ENCODE measurements at places on chromosomes 3 and 15. TPM values are rescaled to one million over a fixed set of nuclear protein-coding genes. Genes with fewer than 3 reads are reported as not detected.

Gene MGLL
- polyA plus RNA-seq, result 2.2 TPM

Gene CTXN2
- 0.02 TPM for polyA plus RNA-seq

Gene CCR1
- polyA plus RNA-seq, result not detected

Gene GOLGA8T
- polyA plus RNA-seq, result 0.06 TPM

Gene NLGN1
- 1.5 TPM for polyA plus RNA-seq

Gene WDR72
- polyA plus RNA-seq, result 0.02 TPM

Gene TM4SF1
- polyA plus RNA-seq, result 257 TPM

Gene ZNF106
- polyA plus RNA-seq, result 8.9 TPM

Gene CCNB2
- polyA plus RNA-seq, result 46.6 TPM

Gene LSMEM2
- 0.03 TPM for polyA plus RNA-seq

Gene LTF
- polyA plus RNA-seq, result not detected

Gene ALDH1A3
- polyA plus RNA-seq, result 3.1 TPM

DNA sequence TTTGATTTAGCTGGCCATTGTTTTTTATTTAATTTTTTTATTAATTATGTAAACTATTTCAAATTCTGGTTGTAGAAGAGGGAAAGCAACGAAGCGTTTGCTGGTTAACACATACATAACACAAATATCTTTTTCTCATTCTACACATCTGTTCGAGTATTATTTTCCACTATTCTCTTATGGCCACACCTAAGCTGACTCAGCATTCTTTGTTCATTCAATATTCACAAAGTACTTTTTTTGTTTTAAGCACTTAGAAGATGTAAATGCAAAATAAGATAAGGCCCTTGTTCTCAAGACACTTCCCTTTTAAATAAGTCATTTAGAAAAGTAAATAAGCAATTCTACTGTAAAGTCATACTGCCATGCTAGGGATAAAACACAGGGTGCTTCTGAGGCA, 45.4 kb downstream of the CADM2 start:
- no peak for DNase-seq

- no peak for DNase-seq
Observed at GRCh38 chr3:32865383-32865782, 47.6 kb downstream of the TRIM71 start.

DNA sequence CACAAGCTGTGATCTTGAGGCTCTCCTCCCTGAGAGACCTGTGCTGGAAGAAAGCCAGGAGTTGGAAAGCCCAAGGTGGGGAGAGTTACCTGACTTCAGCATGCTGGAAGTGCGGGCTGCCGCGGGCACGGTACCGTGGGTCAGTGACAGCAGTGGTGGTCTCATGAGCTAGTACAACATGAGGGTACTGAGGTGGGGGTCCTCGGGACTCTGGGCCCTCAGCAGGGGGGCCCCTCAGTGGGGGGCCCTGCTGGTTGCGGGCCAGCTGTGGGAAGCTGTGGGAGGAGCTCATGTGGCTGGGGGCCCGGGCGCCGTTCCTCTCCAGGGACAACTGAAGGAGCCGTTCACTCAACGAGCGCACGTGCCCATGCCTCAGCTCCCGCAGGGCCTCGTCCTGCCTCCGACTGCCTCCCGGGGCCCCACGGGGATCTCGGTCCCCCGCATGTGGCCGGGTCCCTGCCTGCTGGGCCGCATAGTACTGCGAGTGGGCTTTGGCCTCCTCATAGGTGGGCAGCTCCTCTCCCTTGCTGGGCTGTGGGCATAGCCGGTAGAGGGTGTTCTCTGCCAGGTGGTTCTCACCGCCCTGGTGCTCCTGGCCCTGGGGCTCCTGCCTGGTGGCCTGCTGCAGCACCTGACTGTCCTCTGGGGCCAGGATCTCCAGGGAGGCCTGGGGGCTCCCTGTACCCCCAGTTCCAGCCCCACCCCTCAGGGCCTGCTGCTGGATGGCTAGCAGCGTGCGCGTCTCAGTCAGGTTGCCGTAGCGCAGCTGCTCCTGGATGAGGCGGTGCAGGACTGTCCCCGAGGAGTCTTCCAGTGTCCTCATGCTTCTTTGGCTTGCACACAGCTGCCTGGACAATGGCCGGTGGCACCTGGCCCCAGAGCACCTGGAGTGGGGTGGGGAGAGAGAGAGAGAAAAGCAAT, 3.4 kb downstream of the AMOTL2 start:
- DNase-seq, result no peak

- DNase-seq, result no peak
Observed at GRCh38 chr3:193796089-193796488, 203.1 kb downstream of the OPA1 start.

- no peak for DNase-seq
Observed at GRCh38 chr15:63941698-63942465, 104.4 kb downstream of the DAPK2 start.

DNA sequence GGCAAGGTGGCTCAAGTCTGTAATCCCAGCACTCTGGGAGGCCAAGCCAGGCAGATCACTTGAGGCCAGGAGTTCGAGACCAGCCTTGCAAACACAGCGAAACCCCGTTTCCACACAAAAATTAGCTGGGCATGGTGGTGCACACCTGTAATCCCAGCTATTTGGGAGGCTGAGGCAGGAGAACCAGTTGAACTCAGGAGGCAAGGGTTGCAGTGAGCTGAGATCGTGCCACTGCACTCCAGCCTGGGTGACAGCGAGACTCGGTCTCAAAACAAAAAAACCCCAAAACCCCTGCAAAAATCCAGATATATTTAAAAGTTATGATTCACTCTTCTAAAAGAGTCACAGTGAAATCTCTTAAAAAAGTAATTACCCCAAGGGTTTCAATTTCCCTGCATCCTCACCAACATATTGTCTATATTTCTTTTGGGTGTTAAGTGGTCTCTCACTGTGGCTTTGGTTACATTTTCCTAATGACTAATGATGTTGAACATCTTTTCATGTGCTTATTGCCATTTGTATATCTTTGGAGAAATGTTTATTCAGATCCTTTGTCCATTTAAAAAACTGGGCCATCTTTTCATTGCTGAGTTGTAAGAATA, 73.2 kb upstream of the UBP1 start:
- DNase-seq, result no peak

- DNase-seq, result peak; percentile 3
Observed at GRCh38 chr3:901953-902778, 190.7 kb upstream of the CNTN6 start.

- no peak for DNase-seq
Observed at GRCh38 chr3:79011821-79012529, 755.8 kb downstream of the ROBO1 start.

GRCh38 chr3:170523248-170523647, 62.6 kb downstream of the SLC7A14 start:
- no peak for DNase-seq

GRCh38 chr3:40299130-40299720, 10.3 kb upstream of the EIF1B start:
- no peak for DNase-seq

DNA sequence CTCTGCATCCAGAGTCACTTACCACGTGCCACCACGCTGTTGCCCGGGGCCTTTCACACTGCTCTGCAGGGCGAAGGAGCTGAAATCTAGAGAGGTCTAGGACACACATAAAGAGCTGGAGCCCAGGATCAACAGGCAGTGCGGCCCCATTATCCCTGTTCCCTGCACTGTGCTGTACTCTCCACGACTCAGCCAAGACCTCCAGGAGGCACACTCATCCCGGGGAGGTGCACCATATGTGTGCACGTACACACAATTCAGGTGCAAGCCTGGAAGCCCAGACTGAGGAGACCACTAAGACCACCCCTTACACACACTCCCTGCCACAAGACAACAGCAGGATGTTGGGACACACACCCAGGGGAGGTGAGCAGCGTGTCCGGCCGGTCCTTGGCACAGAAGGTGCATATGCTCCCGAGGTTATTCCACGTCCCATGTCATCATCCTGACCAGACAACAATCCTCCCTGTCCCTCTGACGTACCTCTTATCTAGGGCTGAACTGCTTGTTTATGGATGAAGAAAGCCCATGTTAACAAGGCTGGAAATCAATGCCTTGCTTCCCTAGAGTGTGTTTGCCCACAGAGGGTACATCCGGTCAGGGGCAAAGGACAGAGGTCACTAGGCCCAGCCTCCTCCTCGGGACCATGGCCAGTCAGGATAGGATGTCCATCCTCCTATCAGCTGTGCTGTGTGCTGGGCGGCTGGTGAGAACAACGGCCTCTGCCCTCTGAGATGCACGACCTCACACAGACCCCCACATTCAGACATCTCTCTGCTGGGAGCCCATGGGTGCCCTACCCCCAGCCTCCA, 16.1 kb downstream of the KLF15 start:
- DNase-seq, result no peak

GRCh38 chr15:48671103-48672022, 25.9 kb upstream of the FBN1 start:
- DNase-seq, result no peak

DNA sequence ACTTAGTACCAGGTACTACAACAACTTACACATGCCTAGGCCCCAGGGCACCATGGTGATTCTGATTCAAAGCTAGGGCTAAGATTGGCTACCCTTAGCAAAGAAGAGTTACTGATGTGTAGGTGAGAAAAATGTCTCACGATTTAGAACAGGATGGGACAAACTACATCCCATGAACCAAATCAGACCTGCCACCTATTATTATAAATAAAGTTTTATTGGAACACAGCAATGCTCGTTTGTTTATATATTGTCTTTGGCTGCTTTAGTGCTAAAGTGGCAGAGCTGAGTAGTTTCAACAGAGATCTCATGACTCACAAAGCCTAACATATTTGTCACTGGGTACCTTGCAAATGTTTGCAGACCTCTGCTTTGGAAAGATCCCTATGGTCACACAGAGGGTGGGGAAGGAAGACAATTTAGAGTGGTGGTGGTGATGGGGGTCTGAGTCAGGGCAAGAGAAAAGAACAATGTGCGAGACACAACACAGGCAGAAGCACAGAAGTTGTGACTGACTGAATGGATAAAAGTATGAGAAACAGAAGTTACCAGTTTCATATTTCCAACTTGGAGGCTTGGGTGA, 770.6 kb upstream of the CFAP20DC start:
- no peak for DNase-seq

GRCh38 chr3:62546266-62546665, 172.9 kb upstream of the FEZF2 start:
- DNase-seq, result no peak

- DNase-seq, result no peak
Observed at GRCh38 chr3:15572138-15572537, 29.2 kb downstream of the HACL1 start.

Data from SK-N-SH (cell line).